ENCODE measurements at places on chromosomes 12 and 14.

GRCh38 chr12:3658327-3659163 is 94.4 kb downstream of the CRACR2A start:
- DNase-seq: no peak

GRCh38 chr12:96578526-96579125 is 89.2 kb downstream of the CFAP54 start:
- no peak for DNase-seq

GRCh38 chr14:65720743-65721142 is 308.2 kb downstream of the FUT8 start:
- no peak for DNase-seq

GRCh38 chr12:105453316-105453715 is 122.8 kb downstream of the C12orf75 start:
- DNase-seq: no peak

GRCh38 chr12:110725267-110725666 is 17.4 kb downstream of the PPP1CC start:
- DNase-seq: no peak

DNA sequence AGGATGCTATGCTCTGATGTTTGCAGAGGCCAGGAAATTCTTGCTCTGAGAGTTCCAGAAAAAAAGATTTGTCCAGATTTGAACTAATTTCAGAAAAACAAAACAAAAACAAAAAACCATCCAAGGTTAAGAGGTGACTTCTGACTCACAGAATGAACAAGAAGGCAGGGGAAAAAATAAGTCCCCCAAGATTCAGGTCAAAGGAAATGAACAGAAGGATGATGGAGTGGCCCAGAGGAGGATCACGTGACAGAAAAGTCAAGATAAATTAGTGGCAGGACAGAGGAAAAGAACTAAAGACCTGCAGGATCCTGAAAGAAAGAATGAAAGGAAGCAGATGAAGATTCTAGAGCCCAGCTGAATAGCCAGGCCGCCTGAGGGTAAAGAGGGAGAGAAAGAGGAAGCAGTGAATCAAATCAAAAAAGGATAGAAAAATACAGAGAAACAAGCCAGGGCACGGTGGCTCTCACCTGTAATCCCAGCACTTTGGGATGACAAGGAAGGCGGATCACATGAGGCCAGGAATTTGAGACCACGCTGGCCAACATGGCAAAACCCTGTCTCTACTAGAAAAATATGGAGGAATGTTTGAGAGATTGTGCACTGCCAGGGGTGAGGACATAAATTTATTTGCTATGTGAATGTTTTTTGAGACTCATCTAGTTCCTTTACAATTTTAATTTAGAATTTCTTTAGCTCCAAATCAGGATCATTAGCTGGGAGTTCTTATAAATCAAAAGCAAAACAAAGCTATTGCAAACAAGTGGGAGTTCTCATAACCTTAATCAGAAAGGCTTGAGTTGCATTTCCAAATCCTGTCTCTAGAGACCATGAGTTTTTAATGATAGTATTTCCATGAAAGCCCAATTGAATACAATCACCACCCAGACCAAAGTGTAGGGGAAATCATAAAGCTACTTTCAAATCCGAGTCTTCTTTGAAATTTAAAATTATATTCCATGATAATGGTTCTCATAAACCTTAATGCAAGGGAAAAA is 217.1 kb upstream of the PLEKHG7 start:
- DNase-seq: no peak

DNA sequence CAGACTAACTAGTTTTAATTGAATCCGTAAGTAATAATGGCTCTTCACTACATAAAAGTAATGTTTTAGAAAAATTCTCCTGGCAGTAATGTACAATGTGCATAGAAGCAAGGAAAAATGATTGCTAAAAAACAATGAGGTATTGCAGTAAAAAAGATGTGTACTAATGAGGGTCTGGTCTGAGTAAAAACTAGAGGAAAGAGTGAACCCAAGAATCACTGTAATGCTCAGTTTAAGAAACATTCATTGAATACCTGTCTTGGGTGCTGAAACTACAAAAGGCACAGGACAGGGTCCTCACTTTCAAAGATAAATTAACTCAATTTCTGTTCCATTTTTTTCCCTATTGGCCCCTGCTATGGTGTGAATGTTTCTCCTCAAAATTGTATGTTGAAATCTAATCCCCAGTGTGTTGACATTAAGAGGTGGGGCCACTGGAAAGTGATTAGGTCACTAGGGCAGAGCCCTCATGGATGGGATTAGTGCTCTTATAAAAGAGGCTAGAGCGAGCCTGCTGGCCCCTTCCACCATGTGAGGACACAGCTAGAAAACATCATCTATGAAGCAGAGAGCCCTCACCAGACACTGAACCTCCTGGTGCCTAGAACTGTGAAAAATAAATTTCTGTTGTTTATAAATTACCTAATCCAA is 51.6 kb downstream of the RPS6KA5 start:
- no peak for DNase-seq

- no peak for DNase-seq
These were observed 18.1 kb upstream of the TMEM106C start for GRCh38 chr12:47945341-47945728.

- DNase-seq: no peak
These were observed 154.3 kb downstream of the BCL11B start for GRCh38 chr14:99117671-99118045.

GRCh38 chr12:2284857-2285256 is 232.1 kb downstream of the CACNA1C start:
- DNase-seq: peak; percentile 51

GRCh38 chr12:24773996-24774395 is 174.9 kb downstream of the BCAT1 start:
- no peak for DNase-seq

- DNase-seq: no peak
These were observed 1.1 kb downstream of the SHMT2 start for GRCh38 chr12:57230381-57231155.

GRCh38 chr12:120980800-120981368 is 2.5 kb downstream of the HNF1A start:
- no peak for DNase-seq

GRCh38 chr14:104881369-104881979 is 16.4 kb downstream of the CEP170B start:
- DNase-seq: no peak

GRCh38 chr12:121238604-121239350 is 28.8 kb downstream of the P2RX4 start:
- DNase-seq: no peak

- DNase-seq: no peak
These were observed 16.7 kb downstream of the SINHCAF start for GRCh38 chr12:31309279-31309678.

- DNase-seq: no peak
These were observed 2.0 kb upstream of the FKBP11 start for GRCh38 chr12:48927261-48927660.

- DNase-seq: no peak
These were observed 3.4 kb downstream of the RTL1 start for GRCh38 chr14:100899884-100900771.

GRCh38 chr12:41888285-41888684 is 256.4 kb downstream of the GXYLT1 start:
- no peak for DNase-seq
